ENCODE measurements at places on chromosomes 1 and 21. TPM values are rescaled to one million over a fixed set of nuclear protein-coding genes. Genes with fewer than 3 reads are reported as not detected.

Gene DPT
- 9.4 TPM for total RNA-seq

Gene NT5C1A
- 5.4 TPM for total RNA-seq

Gene UBL4B
- not detected for total RNA-seq

Gene ZYG11A
- 0.50 TPM for total RNA-seq

Gene RAB7B
- 6.1 TPM for total RNA-seq

Gene AJAP1
- total RNA-seq = 25.4 TPM

Gene ADAMTS1
- total RNA-seq = 20.5 TPM

Gene WNT4
- 35.0 TPM for total RNA-seq

Gene S100A1
- total RNA-seq = 3.7 TPM

DNA sequence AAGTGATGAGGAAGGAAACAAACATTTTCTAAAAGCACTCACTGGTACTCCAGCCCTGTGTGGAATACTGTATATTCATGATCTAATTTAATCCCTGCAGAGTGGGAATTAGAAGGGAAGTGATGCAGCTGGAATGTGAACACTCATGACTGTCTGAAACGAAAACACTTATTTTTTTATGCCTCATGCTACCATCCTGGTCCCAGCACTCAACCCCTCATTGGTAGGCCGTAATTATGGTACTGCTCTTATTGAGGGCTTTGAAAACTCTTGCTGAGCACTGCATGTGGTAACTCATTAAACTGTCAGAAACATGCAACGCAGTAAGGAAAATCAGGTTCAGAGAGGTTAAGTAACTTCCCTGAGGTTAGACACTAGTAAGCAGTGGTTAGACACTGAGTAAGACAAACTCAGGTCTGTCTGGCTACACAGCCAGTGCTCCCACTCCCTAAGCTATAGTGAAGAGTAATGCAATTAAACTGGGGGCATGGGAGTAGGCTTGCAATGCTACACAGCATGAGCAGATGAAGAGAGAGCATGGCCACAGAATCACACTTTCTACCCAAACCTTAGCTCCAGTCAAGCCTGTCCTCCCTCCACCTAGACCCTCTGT, 17.3 kb upstream of the TNFSF4 start:
- DNase-seq = no peak

- DNase-seq = no peak
These were observed 55.6 kb downstream of the DDR2 start for GRCh38 chr1:162687870-162688269.

GRCh38 chr21:41630249-41630648, 122.3 kb upstream of the TMPRSS2 start:
- no peak for DNase-seq

DNA sequence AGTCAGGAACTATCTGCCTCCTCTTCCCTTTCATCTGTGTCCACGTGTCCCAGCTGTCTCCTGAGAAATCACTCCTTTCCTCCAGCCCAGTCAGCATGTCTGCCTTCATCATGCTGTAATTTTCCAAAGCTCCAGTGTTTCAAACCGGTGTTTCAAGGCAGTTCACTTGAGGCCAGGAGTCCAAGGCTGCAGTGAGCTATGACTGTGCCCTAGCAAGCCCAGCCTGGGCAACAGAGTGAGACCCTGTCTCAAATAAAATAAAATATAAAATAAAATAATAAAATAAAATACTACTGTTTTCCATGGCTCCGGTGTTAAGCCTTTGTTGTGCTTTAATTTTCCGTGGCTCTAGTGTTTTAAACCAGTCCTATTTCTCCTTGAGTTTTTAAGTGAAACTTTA, 7.9 kb upstream of the SELENON start:
- DNase-seq = no peak

GRCh38 chr1:236144033-236144432, 1.7 kb downstream of the GPR137B start:
- no peak for DNase-seq

DNA sequence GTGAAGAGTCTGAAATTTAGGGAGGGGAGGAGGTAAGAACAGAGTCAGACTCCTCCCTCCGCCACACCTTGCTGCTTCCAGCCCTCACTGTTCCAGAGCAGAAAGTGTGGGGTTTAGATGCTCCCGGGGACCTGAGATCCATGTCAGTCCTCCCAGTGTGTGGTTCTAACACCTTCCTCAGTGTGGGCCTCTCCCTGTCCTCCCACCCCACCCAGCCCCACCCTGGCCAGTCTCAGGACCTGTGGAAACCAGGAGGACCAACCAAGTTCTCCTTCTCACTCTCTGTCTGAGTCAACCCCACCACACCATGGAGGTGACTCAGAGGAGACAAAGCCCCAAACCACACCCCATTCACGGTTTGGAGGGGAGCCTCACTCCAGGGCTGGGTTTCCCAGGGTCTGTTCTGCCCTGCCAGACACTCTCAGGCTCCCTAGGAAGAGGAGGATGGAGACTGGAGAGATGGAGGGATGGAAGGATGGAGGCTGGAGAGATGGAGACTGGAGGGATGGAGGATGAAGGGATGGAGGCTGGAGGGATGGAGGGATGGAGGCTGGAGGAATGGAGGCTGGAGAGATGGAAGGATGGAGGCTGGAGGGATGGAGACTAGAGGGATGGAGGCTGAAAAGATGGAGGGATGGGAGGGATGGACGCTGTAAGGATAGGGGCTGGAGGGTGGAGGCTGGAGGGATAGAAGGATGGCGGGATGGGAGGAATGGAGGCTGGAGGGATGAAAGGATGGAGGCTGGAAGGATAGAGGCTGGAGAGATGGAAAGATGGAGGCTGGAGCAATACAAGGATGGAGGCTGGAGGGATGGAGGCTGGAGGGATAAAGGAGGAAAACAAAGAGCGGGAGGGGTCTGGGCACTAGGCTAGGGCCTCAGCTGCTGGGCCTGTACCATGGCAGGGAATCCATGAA, 100.9 kb upstream of the RUNX3 start:
- DNase-seq = no peak

DNA sequence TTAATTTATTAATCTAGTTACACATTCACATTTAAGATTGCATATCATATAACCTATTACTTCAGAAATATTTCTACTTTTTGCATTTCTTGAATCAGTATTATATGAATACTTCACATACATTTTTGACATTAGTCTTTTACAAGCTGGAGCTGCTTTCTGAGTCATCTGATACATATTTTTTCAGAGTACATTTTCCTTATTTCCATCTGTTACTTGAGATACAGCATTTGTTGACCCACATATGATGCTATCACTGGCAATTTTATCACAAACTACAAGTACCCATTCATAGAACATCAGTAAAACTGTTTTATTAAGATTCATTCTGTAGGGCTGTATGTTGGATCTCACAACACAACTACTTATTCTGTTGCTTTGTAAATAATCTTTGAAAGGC, 367.2 kb upstream of the ST6GALNAC5 start:
- DNase-seq = no peak

DNA sequence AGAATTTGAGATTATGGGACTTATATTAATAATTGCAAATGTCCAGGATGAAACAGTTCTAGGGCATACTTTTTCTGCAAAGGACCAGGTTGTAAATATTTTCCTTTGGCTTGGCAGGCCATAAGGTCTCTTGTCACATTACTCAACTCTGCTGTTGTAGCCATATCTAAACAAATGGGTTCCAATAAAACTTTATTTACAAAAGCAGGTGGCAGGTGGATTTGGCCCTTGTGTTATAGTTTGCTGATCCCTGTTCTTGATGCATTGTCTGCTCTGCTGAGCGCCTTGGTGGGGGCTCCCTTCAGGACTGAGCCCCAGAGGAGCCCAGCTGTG, 258.5 kb downstream of the FOXD2 start:
- no peak for DNase-seq

DNA sequence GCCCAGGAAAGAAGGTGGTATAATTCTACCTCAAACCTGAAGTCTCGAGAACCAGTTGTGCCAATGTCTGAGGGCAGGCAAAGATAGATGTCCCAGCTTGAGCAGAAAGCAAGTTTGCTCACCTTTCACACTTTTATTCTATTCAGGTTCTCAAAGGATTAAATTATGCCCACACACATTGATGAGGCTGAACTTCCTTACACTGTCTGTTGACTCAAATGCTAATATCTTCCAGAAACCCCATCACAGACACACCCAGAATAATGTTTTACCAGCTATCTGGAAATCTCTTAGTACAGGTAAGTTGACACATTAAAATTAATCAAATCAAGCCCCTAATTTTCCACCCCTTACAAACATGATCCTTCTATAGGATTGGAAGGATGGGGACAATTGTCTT, 605.7 kb downstream of the NUF2 start:
- no peak for DNase-seq

GRCh38 chr1:6410248-6410893, 9.3 kb downstream of the HES2 start:
- DNase-seq = no peak

DNA sequence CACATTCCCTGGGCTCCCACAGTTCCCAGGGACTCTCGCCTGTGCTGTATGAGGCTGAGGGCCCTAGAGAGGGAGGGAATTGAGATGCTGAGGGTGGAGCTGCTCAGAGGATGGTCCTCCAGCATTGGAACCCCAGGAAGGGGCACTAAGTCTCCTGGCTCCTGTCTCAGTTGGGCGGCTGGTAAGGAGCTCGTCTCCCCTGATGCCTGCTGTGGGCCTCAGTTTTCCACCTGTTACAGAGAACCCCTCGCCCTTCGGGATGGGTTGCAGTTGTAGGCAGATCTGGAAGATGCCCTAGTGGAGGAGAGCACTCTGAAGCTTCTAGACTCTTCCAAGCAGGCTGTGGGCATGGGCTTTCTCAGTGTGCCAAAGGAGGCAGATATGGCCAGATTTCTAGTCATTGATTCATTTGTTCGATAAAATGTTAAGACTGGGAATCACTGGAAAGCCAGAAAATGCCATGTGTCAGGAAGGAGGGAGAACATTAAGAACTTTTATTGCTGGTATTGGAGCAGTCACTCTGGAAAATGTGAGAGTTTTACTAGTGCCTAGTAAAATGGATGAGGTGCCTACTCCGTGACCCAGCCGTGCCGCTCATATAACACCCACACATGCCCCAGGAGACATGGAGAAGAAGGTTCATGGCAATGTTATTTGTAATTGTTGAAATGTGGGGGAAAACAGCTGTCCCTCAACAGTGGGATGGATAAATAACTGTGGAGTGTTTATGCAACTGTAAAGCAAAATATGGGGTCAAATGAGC, 828 bp upstream of the MYBPH start:
- DNase-seq = no peak
